Activated naive CD8-positive, alpha-beta T cell treated with anti-CD3 and anti-CD28 coated beads, Interleukin-2, amount 10 ng/mL, durations not matched to agents 7 days and 5 days (primary cell): ENCODE measurements at places on chromosomes 2 and 18. TPM values are rescaled to one million over a fixed set of nuclear protein-coding genes. Genes with fewer than 3 reads are reported as not detected.

DNA sequence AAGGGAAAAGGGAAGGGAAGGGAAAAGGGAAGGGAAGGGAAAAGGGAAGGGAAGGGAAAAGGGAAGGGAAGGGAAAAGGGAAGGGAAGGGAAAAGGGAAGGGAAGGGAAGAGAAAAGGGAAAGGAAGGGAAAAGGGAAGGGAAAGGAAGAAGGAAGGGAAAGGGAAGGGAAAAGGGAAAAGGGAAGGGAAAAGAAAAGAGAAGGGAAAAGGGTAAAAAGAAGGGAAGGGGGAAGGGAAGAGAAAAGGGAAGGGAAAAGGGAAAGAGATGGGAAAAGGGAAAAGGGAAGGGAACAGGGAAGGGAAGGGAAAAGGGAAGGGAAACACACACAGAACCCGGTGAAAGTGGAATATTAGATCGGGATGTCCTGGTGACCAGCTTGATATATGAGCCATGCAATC is 40.8 kb downstream of the EIPR1 start:
- no peak for DNase-seq

- DNase-seq, result peak; percentile 72
Observed at GRCh38 chr2:105797298-105797819, 52.6 kb downstream of the NCK2 start.

DNA sequence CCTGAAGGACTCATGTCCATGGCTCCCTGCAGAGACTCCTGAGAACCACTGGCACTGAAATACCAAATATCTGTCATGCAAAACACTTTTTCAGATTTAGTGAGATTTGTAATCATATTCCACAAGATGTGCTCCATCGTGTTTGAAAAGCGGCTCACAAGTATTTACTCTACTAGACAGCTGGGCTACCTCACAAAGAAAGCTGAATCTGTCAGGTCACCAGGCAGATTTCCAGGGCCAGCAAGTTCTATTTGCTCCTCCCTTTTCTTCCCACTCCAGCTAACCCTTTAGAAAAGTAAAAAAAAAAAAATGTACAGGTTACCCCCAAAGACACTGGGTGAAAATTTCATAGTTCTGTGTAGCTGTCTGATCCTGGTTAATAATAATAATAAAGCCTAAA is 22.9 kb downstream of the WIPF1 start:
- no peak for DNase-seq

DNA sequence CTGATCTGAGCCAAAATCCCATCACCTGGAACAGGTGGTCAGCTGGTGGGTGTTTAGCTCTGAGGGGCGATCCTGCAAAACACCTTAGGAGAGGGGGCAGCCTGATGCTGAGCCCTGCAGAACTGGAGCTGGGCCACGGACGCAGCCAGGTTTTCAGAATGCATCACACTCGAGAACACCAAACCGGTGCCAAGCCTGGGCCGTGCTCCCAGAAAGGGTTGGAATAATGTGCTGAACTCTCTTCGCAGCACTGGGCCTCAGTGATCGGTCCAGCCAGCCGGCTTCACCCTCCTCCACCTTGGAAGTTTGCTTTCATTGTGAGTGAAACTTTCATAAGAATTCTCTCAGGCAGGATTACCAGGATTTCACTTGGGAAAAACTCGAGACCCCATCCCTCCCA is 56.5 kb upstream of the TTC39C start:
- no peak for DNase-seq

- DNase-seq, result no peak
Observed at GRCh38 chr2:129276978-129277584, 702.4 kb upstream of the RAB6C start.

GRCh38 chr2:167005096-167005495 is 116.8 kb downstream of the XIRP2 start:
- DNase-seq, result no peak

EPB41L3 gene
- total RNA-seq, result 1.9 TPM

DSC1 gene
- 0.61 TPM for total RNA-seq

LAMA1 gene
- not detected for total RNA-seq

CYP27A1 gene
- 3.0 TPM for total RNA-seq
